ENCODE measurements at places on chromosomes 2 and 18. TPM values are rescaled to one million over a fixed set of nuclear protein-coding genes. Genes with fewer than 3 reads are reported as not detected.

ADAM23 gene
- polyA plus RNA-seq: 0.98 TPM

DTNB gene
- polyA plus RNA-seq: 8.0 TPM

ONECUT2 gene
- polyA plus RNA-seq: 0.08 TPM

IL36B gene
- polyA plus RNA-seq: not detected

DNA sequence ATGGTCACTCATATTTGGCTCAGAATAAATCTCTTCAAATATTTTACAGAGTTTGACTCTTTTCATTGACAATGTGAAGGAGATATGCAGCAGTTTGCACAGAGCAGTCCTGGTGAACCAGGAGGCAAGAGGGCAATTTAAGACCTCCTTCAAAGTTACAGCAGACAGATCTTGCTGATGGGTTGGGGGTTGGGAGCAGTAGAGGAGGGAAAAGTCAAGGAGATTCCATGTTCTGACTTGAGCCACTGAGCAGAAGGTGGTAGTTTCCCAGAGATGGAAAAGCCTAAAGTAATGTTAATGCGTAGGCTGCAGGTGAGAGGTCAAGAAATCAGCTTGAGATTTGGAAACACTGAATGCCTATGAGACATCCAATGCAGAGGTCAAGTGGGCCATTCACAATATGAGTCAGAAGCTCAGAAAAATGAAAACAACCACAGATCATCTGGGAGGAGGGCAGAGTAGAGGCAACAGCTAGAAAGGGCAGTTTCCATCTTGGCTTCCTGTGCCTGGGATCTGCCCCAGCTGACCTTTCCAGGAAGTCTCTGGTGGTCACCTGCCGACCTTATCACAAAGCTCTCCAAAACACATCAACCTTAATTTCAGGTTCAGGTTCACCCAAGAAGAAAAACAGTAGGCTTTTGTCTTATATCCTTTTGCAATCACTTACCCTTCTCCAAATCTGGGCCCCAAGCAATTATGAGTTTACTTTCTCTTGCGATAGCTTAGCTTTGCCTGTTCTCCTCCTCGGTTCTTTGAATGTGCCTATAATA is 197.5 kb upstream of the ARL4C start:
- no peak for DNase-seq
- peaks cover 5% of the 10 kb centered on the region for H3K4me1 ChIP-seq
- no peak overlapping the region for H3K27ac ChIP-seq
- H3K4me3 ChIP-seq: no peak overlapping the region
- no peaks in the 10 kb centered on the region for H3K27me3 ChIP-seq

- H3K27ac ChIP-seq: no peak overlapping the region
- no peak for DNase-seq
- H3K27me3 ChIP-seq: no peaks in the 10 kb centered on the region
- H3K36me3 ChIP-seq: no peaks in the 10 kb centered on the region
These were observed 310.3 kb downstream of the NOL4 start for GRCh38 chr18:33914399-33914798.

DNA sequence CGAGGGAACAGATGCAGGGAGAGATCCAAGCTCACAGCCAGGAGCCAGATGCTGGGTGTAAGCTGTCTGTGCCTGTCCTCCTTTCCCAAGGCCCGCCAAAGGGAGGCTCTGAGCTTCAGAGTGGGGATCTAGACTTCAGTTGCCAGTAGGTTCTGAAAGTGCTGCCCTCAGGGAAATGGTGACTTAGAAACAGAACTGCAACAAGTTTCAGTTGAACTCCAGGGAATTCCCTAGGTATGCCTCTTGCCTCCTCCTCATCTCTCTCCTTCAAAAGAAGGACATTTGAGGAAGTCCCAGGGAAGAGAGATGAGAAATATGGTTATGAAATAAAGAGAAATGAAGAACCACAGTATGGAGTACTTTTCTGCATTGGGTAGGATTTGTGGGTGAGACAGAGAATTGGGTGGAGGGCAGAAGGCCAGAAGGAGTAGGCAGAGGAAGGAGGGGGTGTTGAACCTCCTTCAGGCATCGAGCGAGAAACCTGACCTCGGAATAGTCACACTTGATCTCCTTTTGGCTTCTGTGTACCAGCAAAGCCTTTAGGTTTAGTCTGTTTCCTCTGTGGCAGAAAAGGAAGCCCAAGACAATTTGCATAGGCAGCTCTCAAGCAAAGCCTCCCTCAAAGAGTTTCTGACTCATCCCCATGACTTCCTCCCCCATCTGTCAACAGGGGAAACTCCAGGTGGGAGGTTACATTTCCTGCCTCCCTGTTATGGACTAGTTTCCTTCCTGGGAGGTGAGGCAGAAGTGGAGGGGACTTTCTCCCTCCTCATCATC is 45.7 kb downstream of the QPCT start:
- H3K4me3 ChIP-seq: no peak overlapping the region
- H3K4me1 ChIP-seq: no peaks in the 10 kb centered on the region
- no peak for DNase-seq
- no peaks in the 10 kb centered on the region for H3K36me3 ChIP-seq

- no peaks in the 10 kb centered on the region for H3K4me1 ChIP-seq
- H3K36me3 ChIP-seq: no peaks in the 10 kb centered on the region
- H3K27ac ChIP-seq: no peak overlapping the region
These were observed 1154.5 kb upstream of the CHAC2 start for GRCh38 chr2:52613064-52613463.

GRCh38 chr2:224691563-224691962 is 24.6 kb downstream of the CCDC195 start:
- H3K36me3 ChIP-seq: no peaks in the 10 kb centered on the region
- no peaks in the 10 kb centered on the region for H3K27me3 ChIP-seq
- no peaks in the 10 kb centered on the region for H3K4me1 ChIP-seq
- H3K27ac ChIP-seq: no peak overlapping the region

DNA sequence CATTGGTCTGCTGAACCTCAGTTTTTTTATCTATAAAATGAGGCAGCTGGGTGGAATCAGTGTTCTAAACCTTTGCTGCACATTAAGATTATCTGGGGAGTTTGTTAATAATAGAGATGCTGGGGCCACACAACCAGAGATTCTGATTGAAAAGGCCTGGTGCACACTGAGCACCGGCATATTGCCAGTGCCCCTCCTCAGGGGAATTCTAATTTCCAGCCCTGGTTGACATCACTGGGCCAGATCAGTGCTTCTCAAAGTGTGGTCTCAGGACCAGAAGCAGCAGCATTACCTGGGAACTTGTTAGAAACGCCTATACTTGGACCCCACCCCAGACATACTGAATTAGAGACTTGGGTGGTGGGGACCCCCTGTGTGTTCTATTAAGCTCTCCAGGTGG is 112.5 kb downstream of the SETBP1 start:
- no peaks in the 10 kb centered on the region for H3K27me3 ChIP-seq
- H3K4me1 ChIP-seq: peaks cover 21% of the 10 kb centered on the region
- H3K27ac ChIP-seq: peak overlapping the region; percentile 3
- no peak overlapping the region for H3K4me3 ChIP-seq

All from ovary (tissue), 10 donors.